ENCODE measurements at places on chromosomes 1 and 21. TPM values are rescaled to one million over a fixed set of nuclear protein-coding genes. Genes with fewer than 3 reads are reported as not detected.

SLC1A7 gene
- total RNA-seq = not detected

DFFB gene
- 7.1 TPM for total RNA-seq

TFAP2E gene
- 0.35 TPM for total RNA-seq

GPR3 gene
- 0.50 TPM for total RNA-seq

EPHB2 gene
- total RNA-seq = 32.5 TPM

FAM167B gene
- 2.8 TPM for total RNA-seq

NR5A2 gene
- total RNA-seq = not detected

ERI3 gene
- total RNA-seq = 58.6 TPM

CLDN17 gene
- not detected for total RNA-seq

GRCh38 chr1:52552236-52552504, 722 bp downstream of the TUT4 start:
- H3K27ac ChIP-seq = no peak overlapping the region
- no peak overlapping the region for H3K4me3 ChIP-seq
- peaks cover 15% of the 10 kb centered on the region for H3K4me1 ChIP-seq
- DNase-seq = no peak
- no peaks in the 10 kb centered on the region for H3K36me3 ChIP-seq
- H3K27me3 ChIP-seq = no peaks in the 10 kb centered on the region

- H3K36me3 ChIP-seq = peaks cover 57% of the 10 kb centered on the region
- H3K27ac ChIP-seq = no peak overlapping the region
- H3K4me3 ChIP-seq = no peak overlapping the region
- no peaks in the 10 kb centered on the region for H3K27me3 ChIP-seq
Measured at GRCh38 chr1:81989524-81989923, 188.8 kb downstream of the ADGRL2 start.

DNA sequence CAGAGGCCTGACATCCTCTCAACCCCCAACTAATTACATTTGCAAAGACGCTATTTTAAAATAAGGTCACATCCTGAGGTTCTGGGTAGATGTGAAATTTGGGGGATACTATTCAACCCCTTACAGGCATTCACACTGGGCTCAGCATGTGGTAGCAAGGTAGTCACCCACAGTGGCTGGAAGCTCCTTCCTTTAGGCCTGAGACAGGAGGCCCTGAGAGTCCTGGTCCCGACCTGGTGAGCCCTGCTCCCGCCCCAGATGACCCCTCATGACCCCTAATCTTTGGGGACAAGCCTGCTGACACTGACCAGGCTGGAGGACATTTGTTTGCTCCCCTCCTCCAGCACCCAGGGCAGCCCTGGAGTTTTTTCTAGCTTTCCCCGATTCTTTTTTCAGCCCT, 225.9 kb downstream of the DYRK1A start:
- H3K4me3 ChIP-seq = no peak overlapping the region
- H3K4me1 ChIP-seq = no peaks in the 10 kb centered on the region
- peak; percentile 68 for DNase-seq
- H3K36me3 ChIP-seq = no peaks in the 10 kb centered on the region

GRCh38 chr1:205497351-205497750, 7.1 kb upstream of the CDK18 start:
- peaks cover 22% of the 10 kb centered on the region for H3K27me3 ChIP-seq
- DNase-seq = no peak
- peaks cover 16% of the 10 kb centered on the region for H3K4me1 ChIP-seq
- no peak overlapping the region for H3K4me3 ChIP-seq
- H3K36me3 ChIP-seq = no peaks in the 10 kb centered on the region
- no peak overlapping the region for H3K27ac ChIP-seq

DNA sequence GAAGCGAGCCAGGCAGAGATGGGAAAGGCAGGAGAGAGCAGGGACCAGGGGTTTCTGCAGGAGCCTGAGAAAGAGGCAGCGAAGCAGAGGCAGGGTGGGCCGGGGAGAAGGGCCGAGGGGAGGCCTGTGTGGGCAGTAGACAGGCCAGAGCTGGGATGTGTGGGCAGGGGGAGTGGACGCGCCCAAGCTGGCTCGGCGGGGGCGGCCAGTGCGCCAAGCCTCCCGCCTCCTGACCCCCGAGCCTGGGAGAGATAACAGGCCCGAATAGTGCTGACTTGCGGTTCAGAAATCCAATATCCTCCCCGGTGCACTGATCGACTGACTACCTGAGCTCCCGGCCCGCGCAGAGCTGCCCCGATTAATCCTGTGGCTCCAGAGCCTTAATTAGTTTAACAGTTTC, 41.9 kb downstream of the AHDC1 start:
- peak overlapping the region; percentile 54 for H3K4me3 ChIP-seq
- DNase-seq = no peak
- H3K27me3 ChIP-seq = no peaks in the 10 kb centered on the region
- H3K4me1 ChIP-seq = peaks cover 95% of the 10 kb centered on the region
- peak overlapping the region; percentile 94 for H3K27ac ChIP-seq

- no peak for DNase-seq
- no peaks in the 10 kb centered on the region for H3K4me1 ChIP-seq
- H3K27ac ChIP-seq = no peak overlapping the region
- H3K4me3 ChIP-seq = no peak overlapping the region
- peaks cover 38% of the 10 kb centered on the region for H3K36me3 ChIP-seq
Measured at GRCh38 chr1:46705408-46705807, 13.5 kb downstream of the EFCAB14 start.

GRCh38 chr21:39675590-39675989, 62.9 kb downstream of the B3GALT5 start:
- H3K27me3 ChIP-seq = no peaks in the 10 kb centered on the region
- DNase-seq = peak; percentile 49
- H3K27ac ChIP-seq = no peak overlapping the region

- H3K4me3 ChIP-seq = no peak overlapping the region
- H3K36me3 ChIP-seq = peaks cover 27% of the 10 kb centered on the region
- no peak for DNase-seq
- no peak overlapping the region for H3K27ac ChIP-seq
- H3K27me3 ChIP-seq = no peaks in the 10 kb centered on the region
- peaks cover 13% of the 10 kb centered on the region for H3K4me1 ChIP-seq
Measured at GRCh38 chr1:170012920-170013319, 61.6 kb downstream of the KIFAP3 start.

- H3K4me1 ChIP-seq = peaks cover 39% of the 10 kb centered on the region
- DNase-seq = no peak
- H3K4me3 ChIP-seq = no peak overlapping the region
- no peak overlapping the region for H3K27ac ChIP-seq
Measured at GRCh38 chr1:13706046-13706445, 6.1 kb downstream of the PRDM2 start.

DNA sequence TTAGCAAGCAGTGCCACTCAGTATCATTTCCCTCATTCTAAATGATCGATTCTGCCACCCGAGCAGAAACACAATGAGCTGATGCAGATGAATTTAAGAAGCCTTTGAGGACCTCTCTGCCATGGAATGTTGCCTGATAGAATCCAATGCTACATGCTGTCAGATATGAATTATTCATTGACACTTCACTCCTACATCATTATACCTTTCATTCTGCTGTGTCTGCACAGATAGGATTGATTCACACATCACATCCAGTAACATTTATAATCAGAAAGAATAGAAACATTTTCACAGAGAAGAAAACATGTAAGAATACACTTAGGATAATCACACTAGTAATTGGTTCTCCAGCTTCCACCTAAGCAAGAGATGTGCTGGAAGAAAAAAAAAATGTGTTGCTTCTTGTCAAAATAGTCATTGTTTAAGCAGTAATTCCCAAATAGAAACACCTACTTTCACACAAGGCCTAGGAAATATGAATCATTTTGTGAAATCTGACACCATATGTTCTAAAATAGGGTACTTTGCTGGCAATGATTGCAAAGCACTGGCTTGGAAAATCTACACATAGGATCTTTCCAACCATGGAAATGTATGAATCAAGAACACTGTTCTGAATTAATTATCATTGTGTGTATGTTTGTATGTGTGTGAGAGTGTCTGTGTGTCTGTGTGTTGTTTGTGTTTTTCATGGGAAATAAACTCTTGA, 110.1 kb downstream of the GRIK1 start:
- no peak for DNase-seq
- H3K36me3 ChIP-seq = no peaks in the 10 kb centered on the region
- peaks cover under 1% of the 10 kb centered on the region for H3K27me3 ChIP-seq
- H3K27ac ChIP-seq = no peak overlapping the region

- H3K36me3 ChIP-seq = peaks cover 3% of the 10 kb centered on the region
- H3K27ac ChIP-seq = no peak overlapping the region
- no peak overlapping the region for H3K4me3 ChIP-seq
Measured at GRCh38 chr1:245901037-245901436, 606.0 kb downstream of the SMYD3 start.

- no peak within 1 kb of the TSS for H3K27ac ChIP-seq
- H3K27me3 ChIP-seq = peaks cover 37% of the 10 kb centered on the region
- peak within 1 kb of the TSS; percentile 70 for H3K4me3 ChIP-seq
Measured at GRCh38 chr1:38046333-38046883, at the start of gene POU3F1. Gene POU3F1, minus strand, starts transcription at chr1:38046793. Its CDS starts 50 bp downstream, at chr1:38046743.

GRCh38 chr1:76023669-76024435, 50.7 kb upstream of the ST6GALNAC3 start:
- peaks cover 12% of the 10 kb centered on the region for H3K27me3 ChIP-seq
- H3K36me3 ChIP-seq = no peaks in the 10 kb centered on the region
- H3K4me1 ChIP-seq = no peaks in the 10 kb centered on the region
- H3K4me3 ChIP-seq = no peak overlapping the region
- H3K27ac ChIP-seq = no peak overlapping the region

All from osteocyte (in vitro differentiated cells).